ENCODE measurements at places on chromosomes 13 and 19. TPM values are rescaled to one million over a fixed set of nuclear protein-coding genes. Genes with fewer than 3 reads are reported as not detected.

SERP2 gene
- total RNA-seq = 0.29 TPM

PLK5 gene
- not detected for total RNA-seq

KLK4 gene
- total RNA-seq = not detected

DCLK1 gene
- total RNA-seq = 2.2 TPM

GFY gene
- not detected for total RNA-seq

GARIN5A gene
- 0.39 TPM for total RNA-seq

CPB2 gene
- not detected for total RNA-seq

ARHGEF1 gene
- total RNA-seq = 112 TPM

KIR3DL2 gene
- not detected for total RNA-seq

OR10H1 gene
- total RNA-seq = not detected

PABPC3 gene
- total RNA-seq = 0.05 TPM

ZNF723 gene
- total RNA-seq = not detected

TIMM13 gene
- total RNA-seq = 52.1 TPM

KLK3 gene
- not detected for total RNA-seq

KLK15 gene
- total RNA-seq = not detected

KLK14 gene
- total RNA-seq = not detected

CCL25 gene
- not detected for total RNA-seq

NPAS1 gene
- total RNA-seq = 0.05 TPM

DMWD gene
- total RNA-seq = 62.6 TPM

COL5A3 gene
- total RNA-seq = 2.6 TPM

MYO16 gene
- total RNA-seq = 0.23 TPM

RLN3 gene
- not detected for total RNA-seq

SULT2A1 gene
- not detected for total RNA-seq

ZNF709 gene
- 1.7 TPM for total RNA-seq
